Spinal cord (tissue), 10 donors: ENCODE measurements at places on chromosomes 3 and 15. TPM values are rescaled to one million over a fixed set of nuclear protein-coding genes. Genes with fewer than 3 reads are reported as not detected.

GRCh38 chr3:30302027-30302426 lies 304.4 kb upstream of the TGFBR2 start:
- no peak for DNase-seq
- no peaks in the 10 kb centered on the region for H3K36me3 ChIP-seq
- no peak overlapping the region for H3K4me3 ChIP-seq
- H3K4me1 ChIP-seq, result no peaks in the 10 kb centered on the region
- no peaks in the 10 kb centered on the region for H3K27me3 ChIP-seq
- H3K27ac ChIP-seq, result no peak overlapping the region

Gene SLC26A6
- total RNA-seq, result 27.5 TPM

- H3K36me3 ChIP-seq, result no peaks in the 10 kb centered on the region
- no peak for DNase-seq
- no peak overlapping the region for H3K27ac ChIP-seq
Observed at GRCh38 chr15:45225506-45226273, 26.3 kb upstream of the SLC28A2 start.

DNA sequence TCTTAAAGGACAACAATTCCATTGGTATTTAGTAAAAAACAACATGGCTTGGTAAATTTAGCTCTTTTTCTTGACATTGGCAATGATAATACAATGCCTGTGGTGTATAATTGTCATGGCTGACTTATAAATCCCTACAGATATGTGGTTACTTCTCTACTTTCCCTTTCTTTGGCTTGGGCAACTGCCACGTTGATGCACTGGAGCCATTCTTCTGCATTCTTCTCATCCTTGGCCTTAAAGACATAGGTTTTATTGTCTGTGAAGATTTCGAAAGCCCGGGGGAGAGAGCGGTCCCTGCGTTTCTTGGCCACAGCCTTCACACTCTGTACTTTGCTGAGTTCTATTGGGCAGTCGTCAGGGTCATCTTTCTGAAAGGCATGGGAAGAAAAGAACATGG lies 101.1 kb upstream of the CCNL1 start:
- H3K4me3 ChIP-seq, result no peak overlapping the region
- H3K4me1 ChIP-seq, result no peaks in the 10 kb centered on the region
- DNase-seq, result no peak
